K562 (cell line): ENCODE measurements at places on chromosomes 1 and 21. TPM values are rescaled to one million over a fixed set of nuclear protein-coding genes. Genes with fewer than 3 reads are reported as not detected.

Gene RPE65
- polyA plus RNA-seq, result not detected in 2 replicates

Gene KCNA2
- polyA plus RNA-seq, result not detected in 2 replicates

GRCh38 chr21:38825269-38825668 is 19.5 kb downstream of the ETS2 start:
- no peak for DNase-seq

DNA sequence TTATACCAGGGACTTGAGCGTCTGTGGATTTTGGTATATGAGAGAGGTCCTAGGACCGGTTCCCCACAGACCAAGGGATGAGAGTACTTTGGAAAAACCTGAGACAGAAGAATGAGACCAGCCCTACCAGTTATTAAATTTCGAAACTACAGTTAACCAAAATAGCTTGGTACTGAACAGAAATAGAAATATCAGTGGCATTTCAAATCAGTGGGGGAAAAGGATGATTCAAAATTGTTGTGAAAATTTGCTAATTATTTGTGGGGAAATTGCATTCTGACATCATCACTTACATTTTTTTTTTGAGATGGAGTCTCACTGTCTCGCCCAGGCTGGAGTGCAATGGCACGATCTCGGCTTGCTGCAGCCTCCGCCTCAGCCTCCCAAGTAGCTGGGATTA is 8.2 kb downstream of the EXOC8 start:
- no peak for DNase-seq

DNA sequence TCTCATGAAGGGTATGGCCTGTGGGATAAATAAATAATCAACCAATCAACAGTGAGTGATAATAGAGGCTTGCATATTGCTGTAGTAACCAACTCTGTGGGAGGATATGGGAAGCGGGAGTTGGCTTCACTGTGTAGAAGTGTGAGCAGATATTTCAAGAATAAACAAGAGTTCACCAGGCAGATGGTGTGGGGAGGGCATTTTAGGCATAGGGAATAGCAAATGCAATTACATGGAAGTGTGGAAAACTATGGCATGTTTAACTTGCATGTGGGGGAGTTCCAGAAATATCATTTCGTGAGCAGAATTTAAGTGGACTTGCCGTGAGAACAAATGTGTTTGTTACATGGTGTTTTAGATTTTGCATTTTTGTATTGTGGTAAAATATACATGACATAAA is 95.2 kb downstream of the SPATA46 start:
- DNase-seq, result no peak

Gene UBL4B
- not detected in 2 replicates for polyA plus RNA-seq

GRCh38 chr1:206507284-206508129 is at the start of gene RASSF5:
RASSF5 (plus strand) TSS chr1:206507531; CDS start chr1:206507603, 72 bp downstream.
- DNase-seq, result peak; percentile 73

DNA sequence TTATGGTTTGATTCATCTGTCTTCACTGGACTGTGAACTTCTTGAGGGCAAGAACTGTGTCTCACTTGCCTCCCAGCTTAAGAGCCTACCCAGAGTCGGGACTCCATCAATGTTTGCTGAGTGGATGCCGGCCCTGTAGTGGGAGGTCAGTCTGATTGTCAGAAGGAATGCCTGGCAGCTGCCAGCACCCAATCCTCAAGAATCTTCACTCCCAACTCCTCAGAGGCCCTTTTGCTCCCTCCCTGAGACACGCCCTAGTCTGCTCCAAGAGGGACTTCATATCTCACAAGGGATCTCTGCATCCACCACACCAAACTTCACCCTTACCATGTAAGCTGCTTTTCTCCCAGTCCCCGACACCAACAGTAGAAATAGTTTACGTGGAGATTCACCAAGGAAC is 15.2 kb upstream of the KDM4A start:
- DNase-seq, result no peak

Gene TEDDM1
- polyA plus RNA-seq, result not detected in 2 replicates

Gene LEMD1
- 0.27 TPM in 1 of 2 replicates, not detected in the other for polyA plus RNA-seq

DNA sequence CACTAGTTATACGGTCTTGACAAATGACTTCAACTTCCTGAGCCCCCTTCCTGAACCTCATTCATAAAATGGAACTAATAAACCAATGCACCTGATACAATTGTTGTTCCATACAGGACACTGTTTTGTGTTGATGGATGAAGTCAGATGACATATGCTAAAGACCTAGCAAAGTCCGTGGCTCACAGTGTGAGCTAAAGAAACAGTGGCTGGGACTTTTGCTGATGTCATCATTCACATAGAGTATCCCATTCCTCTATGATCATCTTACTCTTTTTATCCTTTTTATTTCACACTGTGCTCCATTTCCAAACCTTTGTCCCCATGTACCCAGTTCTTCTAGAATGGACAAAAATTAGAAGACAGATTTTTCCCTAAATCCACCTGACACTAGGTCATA is 83.7 kb upstream of the KAZN start:
- DNase-seq, result no peak

Gene C1QB
- polyA plus RNA-seq, result not detected in 2 replicates

- no peak for DNase-seq
Measured at GRCh38 chr1:163796394-163796821, 474.7 kb downstream of the NUF2 start.

Gene CELF3
- polyA plus RNA-seq, result not detected in 2 replicates

DNA sequence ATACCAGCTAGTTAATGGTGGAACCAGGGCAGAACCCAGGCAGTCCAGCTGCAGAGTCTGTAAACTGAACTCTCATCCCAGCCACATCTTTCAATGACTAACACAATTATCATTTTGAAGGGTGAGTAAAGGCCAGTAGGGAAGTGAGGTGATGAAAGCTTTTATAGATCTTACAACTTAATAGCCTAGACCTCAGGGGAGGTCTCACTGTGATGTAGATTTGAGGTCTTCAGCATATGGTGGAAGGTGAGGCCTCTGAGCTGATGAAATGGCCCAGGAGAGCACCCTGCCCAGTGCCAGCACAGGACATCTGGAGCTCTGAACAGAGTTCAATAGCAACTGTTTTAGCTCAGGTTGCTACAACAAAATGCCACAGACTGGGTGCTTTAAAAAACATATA is 44.8 kb upstream of the POU2F1 start:
- no peak for DNase-seq

Gene KMO
- polyA plus RNA-seq, result 0.04 TPM in 1 of 2 replicates, not detected in the other
